ENCODE measurements at places on chromosomes 1 and 21. TPM values are rescaled to one million over a fixed set of nuclear protein-coding genes. Genes with fewer than 3 reads are reported as not detected.

ZNF683 gene
- not detected for total RNA-seq

DNM3 gene
- total RNA-seq, result 11.0 TPM

OR2T11 gene
- not detected for total RNA-seq

KLHDC8A gene
- not detected for total RNA-seq

Measured in hair follicle dermal papilla cell (primary cell).